ENCODE measurements at places on chromosomes 3 and 15.

GRCh38 chr3:72274493-72275330, 489.8 kb upstream of the PROK2 start:
- DNase-seq: no peak

- no peak for DNase-seq
Observed at GRCh38 chr3:139940622-139941021, 5.6 kb downstream of the CLSTN2 start.

DNA sequence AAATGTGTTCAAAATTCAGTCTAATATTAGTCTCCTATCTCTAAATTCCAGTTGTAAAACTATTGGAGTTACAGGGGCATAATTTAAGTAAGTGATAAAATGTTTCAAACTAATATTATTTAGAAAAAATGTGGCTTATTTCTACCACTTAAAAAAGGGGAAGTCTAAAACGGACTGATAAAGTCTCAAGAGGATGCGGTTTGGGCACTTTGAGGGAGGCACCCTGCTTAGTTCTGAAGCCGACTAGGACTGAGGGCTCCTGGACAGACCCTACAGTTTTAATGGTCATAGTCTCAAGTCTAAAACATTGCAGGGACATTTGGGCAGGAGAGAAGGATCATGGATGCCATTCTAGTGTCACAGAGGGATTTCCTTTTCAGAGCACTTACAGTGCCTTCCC, 566.3 kb downstream of the NR2F2 start:
- DNase-seq: no peak

DNA sequence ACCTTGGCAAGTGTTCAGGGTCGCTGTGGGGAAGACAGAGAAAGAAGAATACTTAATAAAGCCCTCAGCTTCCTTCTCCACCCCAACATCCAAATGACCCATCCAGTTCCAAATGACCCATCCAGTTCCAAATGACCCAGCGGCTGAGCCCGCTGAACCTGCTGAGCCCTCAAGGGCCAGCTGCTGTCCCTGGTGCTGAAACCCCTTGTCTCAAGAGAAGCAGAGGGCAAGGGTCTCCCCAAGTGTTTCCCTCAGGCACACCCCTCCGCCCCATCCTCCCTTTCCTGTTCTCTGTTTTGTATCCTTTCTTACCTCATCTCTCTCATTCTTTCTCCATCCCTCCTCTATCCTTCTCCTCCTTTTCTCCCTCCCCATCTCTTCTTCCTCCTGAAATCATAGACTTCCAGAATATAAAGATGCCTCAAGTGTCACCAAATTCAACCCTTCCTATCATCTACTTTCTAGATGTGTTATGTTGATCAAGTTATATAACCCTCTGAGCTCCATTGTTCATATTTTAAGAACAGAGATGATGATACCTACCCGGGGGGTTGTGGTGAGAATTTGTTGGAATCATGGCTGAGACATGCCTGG, 29.0 kb downstream of the CCDC33 start:
- DNase-seq: no peak

DNA sequence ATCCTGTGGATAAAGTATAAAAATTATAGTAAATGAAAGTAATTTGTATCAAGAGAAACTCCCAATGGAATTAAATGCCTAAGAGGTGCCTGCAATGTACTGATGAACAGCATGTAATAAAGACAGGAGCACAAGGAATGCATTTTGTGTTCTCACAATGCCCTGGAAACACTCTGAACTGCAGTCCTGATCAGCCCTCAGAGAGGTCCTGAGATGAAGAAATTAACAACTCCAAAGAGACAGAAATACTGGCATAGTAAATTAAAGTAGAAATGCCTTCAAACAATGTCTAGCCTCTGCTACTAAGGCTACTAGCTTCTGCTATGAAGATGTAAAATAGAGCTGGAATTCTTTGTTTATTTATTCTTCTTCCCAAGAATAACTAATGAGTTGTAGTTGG, 59.9 kb downstream of the CFAP20DC start:
- DNase-seq: no peak

DNA sequence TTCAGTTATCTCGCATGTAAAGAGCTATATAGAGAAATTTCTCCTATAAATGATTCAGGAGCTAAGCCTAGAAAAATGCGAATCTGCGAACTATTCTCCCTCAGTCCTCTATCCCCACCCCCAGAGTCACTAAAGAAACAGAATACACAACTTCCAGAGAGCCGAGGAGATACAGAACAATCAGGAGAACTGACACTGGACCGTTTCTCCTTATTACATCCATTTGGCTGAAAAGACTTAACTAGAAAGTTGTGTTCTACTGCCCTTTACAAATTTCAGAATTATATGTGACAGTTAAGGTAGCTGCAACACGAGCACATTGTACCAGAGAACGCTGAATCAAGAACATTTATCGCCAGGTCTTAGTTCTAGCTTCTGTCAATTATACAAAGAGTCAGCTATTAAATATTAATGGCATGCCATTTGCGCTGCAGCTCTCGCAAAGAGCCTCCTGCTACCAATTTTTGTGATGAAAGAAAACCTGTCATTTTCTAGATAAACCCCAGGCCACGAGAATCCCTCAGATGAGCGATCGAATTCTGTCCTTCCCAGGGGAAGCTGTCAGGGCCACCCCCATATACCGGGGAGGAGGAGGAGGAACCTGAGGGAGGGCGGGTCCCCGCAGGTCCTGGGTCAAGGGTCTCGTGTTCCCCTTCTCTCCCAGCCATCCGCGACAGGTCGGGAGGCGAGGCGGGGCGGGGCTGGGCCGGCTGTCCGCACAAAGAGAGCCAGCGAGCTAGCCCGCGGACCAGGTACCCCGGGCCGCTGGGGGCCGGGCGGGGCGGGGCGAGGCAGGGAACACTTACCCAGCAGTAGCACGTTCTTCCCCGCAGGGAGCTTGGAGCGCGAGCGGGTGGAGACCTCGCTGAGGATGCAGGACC, 878 bp downstream of the DYNC1LI1 start:
- peak; percentile 40 for DNase-seq

DNA sequence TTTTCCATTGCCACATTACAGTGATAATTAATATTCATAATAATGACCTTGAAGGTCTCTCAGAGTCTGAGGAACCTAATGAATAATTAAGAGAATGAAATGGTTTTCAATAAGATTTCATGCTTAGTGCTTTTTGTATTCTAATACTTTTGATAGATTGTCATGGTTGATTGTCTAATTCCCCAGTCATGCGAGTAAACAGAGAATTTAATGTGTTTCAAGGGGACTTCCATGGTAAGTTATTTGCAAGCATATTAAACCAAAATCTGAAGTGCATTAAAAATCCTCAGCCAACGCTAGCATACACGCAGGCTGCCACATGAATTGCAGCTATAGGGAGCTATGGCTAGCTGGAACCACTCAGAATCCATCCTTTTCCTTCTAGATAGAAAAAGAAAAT, 18.9 kb upstream of the ANO10 start:
- no peak for DNase-seq

- DNase-seq: no peak
Observed at GRCh38 chr3:54668236-54668635, 259.6 kb downstream of the LRTM1 start.

GRCh38 chr3:40582401-40583027, 57.8 kb downstream of the ZNF621 start:
- DNase-seq: no peak
